Stimulated activated CD4-positive, alpha-beta T cell treated with anti-CD3 and anti-CD28 coated beads, Interleukin-1b, Interleukin-23, amount 100 ng/mL, for 1 hour (primary cell): ENCODE measurements at places on chromosomes 3 and 15.

GRCh38 chr3:195403841-195404408 lies 38.9 kb downstream of the ACAP2 start:
- no peak for DNase-seq

- no peak for DNase-seq
These were observed 635 bp upstream of the RCN2 start for GRCh38 chr15:76930831-76931396.

DNA sequence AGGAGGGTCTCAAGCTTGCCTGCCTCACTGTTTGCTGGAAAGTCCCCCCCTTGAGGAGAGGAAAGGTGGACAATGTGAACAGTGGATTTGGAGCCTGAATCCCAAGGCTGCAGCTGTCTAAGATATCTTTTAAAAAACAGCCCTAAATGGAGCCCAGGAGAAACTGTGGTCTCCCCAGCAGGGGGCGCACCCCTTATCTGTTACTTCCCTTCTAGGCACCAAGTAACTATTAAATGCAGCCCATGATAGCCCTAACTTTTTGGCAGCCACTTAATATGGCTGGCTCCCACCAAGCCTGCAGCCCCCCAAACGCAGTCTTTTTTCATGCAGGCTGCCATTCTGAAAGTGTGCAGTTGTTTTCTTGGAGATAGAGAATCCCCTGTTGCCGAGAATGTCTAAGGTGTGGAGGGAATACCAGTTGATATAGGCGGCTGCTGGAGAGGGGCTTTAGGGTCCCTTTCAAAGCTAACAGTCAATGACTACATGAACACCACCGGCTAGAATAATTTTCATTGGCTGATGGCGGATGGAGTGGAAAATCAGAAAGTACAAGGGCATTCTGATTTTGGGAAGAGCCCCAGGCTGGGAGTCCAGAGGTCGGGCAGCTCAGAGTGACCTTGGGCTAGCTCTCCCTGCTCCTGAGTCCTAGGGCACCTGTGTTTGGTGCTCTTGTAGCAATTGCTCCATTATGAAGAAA lies 1.3 kb downstream of the RHCG start:
- no peak for DNase-seq

- DNase-seq = no peak
These were observed 81.4 kb downstream of the XRN1 start for GRCh38 chr3:142366434-142366833.

GRCh38 chr3:186457236-186457635 lies 86.9 kb downstream of the CRYGS start:
- DNase-seq = no peak

DNA sequence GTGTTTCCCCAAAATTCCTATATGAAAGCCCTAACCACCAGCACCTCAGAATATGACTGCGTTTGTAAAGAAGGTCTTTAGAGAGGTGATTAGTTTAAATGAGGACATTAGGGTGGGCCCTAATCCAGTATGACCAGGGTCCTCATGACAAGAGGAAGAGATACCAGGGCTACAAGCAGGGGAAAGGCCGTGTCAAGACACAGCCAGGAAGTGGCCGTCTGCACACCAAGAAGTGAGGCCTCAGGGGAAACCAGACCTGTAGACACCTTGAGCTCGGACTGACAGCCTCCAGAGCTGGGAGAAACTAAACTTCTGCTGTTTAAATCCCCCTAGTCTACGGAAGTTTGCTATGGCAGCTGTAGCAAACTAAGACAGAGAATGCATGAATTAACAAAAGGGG lies 14.2 kb downstream of the KIF7 start:
- no peak for DNase-seq

- no peak for DNase-seq
These were observed 42.7 kb upstream of the B3GNT5 start for GRCh38 chr3:183210341-183210740.

GRCh38 chr15:89472785-89473256 lies 23.6 kb downstream of the RHCG start:
- no peak for DNase-seq

DNA sequence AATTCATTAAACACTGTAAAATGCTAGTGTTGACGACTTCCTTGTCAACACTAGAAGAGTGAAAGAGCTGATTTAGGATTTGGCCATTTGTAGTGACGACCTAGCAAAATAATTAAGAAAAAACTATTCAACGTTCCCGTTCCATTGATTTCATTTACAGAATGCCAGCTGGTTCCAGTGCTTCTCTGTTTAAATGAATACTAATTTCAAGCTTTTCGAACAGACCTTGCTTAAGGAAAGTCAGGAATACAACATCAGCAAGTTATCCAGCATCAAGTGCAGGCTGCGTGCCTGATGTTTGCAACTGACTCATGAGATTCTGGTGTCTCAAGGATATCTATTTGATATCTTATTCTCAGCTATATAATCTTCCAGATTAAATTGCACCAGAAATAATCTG lies 98.4 kb upstream of the BHLHE40 start:
- DNase-seq = no peak

DNA sequence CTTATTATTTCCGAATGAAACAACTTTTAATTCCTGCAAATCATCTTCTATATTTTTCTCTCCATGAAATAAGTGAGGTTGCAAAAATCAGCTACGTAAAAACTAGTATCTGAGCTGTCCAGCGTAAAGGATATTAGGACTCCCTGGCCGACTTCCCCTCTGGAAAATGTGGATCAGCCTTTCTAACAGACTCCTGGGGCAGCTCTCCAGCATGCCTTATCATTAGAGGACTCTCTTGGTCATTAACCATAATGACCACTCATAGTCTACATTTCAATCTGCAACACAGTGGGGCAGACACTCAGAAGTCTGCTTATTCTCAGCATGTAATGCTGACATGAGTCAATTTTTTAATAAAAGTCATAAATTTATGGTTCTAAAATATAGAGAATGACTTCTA lies 130.1 kb downstream of the MAGI1 start:
- DNase-seq = no peak

GRCh38 chr15:100880897-100881242 lies 1.2 kb downstream of the ALDH1A3 start:
- DNase-seq = no peak

DNA sequence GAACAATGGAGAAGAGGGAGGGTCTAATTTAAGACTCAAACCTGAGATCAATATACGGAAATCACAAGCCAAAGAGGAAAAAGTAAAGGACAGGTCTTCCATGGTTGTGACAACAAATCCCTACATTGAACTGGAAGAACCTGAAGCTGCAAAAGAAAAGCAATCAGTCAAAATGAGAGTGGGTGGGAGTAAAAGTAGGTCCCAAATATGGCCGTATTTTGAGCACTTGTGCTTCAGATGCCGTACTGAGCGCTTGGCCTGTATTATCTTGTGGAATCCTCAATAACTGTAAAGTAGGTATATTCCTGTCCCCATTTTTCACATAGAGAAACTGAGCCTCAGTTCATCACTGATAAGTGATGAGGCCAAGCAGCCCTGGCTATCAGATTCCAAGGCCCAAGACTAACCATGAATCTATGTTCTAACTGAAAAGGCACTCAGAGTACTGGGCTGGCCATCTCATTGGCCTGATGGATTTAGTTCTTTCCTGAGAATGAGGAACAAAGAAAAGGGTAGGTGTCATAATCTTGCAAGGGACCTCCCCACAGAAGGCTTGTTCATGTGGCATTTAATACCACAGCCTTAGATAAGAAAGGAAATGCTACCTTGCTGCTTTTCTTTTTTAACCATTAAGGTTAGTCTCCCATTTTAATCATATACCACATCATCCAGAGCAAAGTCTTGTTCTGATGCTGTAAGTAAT lies 52.5 kb downstream of the LRRN1 start:
- no peak for DNase-seq

- no peak for DNase-seq
These were observed 47.8 kb upstream of the C3orf70 start for GRCh38 chr3:185200639-185201038.

DNA sequence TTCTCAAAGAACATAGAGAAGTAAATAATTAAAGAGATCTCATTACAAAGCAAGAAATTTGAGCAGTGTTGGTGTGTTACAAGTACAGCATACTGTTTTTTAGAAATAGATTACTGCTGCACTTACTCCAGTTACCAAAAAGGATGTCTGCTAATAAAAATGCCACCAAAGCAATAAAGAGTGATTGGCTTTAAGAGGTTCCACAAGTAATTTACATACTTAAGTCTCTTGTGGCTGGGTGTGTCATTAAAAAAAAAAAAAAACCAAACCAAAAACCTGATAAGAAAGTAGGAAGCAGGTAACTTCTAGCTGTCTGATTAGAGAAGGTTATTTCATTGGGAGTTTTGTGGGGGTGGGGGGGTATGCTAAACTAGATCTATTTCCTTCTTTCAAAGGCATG lies 15.2 kb downstream of the RAB11A start:
- DNase-seq = no peak

GRCh38 chr15:29226436-29227208 lies 43.0 kb downstream of the NSMCE3 start:
- DNase-seq = no peak

DNA sequence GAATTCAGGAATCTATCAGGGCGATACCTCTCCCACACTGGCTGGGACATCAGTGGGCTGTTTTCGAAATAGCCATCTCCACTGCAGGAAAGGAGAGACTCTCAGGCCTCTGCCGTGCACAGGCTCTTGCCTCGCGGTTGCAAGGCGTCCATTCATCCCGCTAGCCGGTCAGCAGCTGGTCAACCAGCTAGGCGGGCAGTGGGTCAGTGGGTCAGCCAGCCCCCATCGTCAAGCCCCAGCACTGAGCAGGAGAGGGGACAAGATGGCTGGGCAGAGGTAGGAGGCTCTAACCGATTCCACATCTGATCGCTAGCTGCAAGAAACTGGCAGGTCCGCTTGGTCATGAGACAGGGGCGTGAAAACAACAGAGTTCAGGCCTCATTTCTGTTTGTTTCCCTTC lies 45.1 kb downstream of the MUC4 start:
- DNase-seq = no peak

DNA sequence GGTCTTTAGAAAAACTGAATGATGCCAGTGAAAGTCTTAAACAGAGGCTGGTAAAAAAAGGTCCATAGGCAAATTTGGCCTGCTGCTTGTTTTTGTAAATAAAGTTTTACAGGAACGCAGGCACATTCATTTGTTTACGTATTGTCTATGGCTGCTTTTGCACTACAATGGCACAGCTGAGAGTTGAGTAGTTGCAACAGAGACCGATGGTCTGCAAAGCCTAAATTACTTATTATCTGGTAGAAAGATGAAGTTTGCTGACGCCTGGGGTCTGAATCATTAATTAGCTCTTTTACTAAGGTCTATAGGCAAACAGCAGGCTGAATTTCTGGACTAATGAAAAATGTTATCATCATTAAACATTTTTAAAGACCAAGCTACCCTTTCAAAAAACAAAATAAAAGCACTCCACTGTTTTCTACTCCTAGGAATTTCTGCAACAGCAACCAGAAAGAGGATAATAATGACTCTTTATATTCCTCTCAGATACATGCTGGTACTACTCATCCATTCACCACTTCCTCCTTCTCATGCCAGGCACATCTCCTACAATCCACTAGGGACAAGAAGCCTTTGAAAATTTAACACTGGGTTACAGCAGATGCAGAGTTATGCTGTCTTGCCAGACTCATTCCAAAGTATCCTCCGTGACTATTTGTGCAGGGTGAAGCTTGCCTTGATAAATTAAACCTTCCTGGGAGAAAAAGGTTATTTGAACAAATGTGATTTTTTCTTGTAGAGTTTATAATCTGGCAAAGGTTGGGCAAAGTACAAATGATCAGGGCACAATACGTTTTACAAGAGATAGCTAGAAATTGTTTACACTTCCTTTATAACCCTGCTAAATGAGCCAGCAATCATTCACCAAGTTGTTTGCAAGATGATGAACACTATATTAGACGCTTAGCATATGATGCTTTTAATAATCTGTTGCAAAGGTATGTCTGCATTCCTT lies 6.0 kb downstream of the GATM start:
- no peak for DNase-seq

- no peak for DNase-seq
These were observed 77.3 kb downstream of the FAM174B start for GRCh38 chr15:92578096-92578835.

DNA sequence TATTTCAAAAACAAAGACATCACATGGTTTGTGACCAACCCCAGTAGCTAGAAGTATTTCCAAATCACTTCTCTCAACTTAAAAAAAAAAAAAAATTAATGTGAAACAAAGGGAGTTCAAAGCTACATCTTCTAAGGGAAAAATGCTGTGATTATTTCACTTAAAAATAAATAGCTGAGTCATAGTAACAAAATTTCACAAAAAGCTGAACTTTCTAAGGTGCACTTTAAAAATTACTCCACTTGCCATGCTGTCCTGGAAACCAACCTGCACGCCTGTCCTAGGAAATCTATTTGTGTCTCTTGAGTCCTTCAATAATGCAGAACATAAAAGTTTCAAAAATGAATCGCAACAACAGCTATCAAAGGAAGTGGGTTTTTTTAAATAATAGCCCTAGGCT lies 1.8 kb downstream of the ACAP2 start:
- DNase-seq = no peak

GRCh38 chr3:138303474-138303873 lies 26.2 kb downstream of the NME9 start:
- DNase-seq = no peak

DNA sequence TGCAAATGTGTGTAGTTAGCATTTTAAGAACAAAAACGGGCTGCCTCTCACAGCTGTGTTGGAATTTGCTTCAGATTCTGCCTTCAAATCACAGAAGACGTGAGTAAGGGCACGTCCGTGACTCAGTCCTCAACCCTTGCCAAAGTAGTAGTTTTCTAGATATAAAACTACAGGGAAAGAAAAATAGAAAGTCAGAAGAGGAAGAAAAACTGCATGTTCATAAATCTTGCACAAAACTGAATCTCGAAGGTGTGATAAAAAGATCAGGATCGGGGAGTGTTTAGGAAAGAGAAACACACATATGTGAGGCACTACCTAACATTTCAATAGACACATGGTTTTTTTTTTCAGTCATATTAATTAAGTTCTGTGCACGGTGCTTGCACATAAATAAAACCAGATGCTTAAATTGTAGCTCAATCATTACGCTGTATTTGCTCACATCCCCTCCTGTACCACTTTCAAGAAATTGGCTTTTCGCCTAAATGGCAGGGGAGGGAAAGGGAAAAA lies 71.7 kb downstream of the P3H2 start:
- DNase-seq = no peak

DNA sequence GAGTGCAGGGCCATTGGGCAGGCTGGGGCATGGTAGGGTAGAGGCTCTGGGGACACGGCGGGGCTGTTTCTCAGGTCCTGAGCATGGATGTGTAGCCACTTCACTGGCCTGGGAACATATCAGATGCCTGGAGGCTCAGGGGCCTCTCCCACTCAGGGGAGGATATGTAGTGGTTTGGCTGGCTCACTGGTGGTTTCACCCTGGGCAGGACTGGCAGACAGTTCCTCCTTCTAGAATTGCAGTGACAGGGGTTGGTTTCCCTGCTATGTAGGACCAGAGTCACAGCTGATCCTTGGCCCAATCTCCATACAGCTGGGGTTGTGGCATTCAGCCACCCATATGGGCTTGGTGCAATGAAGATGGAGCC lies 4.8 kb upstream of the ARHGAP31 start:
- no peak for DNase-seq
